ENCODE measurements at places on chromosomes 3 and 15.

DNA sequence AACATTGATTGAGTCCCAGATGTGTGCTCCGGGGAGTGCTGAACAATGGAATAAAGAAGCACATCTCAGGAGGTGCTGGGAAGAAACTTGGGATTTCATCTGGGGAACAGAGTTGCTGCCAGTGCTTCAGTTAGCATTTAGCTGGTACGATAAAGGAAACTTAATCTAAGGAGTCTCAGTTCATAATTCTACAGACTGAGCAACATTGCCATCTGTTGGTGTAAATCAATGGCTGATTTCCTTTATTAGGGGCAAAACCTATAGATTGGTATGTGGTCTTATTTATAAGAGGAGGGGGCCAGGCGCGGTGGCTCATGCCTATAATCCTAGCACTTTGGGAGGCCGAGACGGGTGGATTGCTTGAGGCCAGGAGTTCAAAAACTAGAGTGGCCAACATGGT is 8.9 kb downstream of the MKRN2OS start:
- no peak for DNase-seq

- DNase-seq: no peak
Measured at GRCh38 chr3:35338186-35338585, 301.1 kb upstream of the ARPP21 start.

DNA sequence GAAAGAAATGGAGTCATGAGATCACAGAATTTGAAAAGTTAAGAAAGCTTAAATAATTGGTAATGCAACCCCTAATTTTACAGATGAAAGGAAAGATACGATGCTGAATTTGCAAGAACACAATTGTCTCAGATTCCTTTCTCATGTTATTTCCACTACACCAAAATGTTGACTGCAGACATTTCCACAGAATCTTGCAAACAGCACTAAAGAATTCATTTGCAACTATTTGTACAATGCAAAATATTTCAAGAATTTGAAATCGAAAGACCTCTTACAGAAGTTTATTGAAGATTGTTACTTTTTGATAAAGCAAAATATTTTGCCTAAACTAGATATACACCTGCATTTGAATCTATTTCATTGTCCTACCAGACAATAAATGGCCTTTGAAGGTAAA is 194.1 kb upstream of the KCNMB2 start:
- DNase-seq: no peak

DNA sequence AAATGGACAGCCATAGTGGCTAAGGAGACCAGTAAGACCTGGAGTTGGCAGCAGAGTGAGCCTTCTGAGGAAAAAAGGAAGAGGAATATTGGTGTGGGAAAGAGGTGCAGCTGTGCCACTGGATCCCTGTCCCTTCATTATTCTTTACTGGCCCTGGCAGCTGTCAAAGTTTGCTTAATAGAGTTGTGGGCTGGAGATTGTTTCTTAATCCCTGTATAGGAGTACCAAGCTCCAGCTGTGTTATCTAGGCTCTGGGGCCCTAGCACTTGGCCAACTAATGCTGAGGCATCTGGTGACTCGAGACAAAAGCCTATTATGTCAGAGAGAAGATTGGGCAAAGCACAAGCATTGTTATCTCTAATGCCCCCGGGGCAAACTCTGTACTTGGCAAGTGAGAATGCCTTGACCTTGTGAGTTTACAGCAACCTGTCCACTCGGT is 61.4 kb downstream of the ZNF609 start:
- DNase-seq: no peak

DNA sequence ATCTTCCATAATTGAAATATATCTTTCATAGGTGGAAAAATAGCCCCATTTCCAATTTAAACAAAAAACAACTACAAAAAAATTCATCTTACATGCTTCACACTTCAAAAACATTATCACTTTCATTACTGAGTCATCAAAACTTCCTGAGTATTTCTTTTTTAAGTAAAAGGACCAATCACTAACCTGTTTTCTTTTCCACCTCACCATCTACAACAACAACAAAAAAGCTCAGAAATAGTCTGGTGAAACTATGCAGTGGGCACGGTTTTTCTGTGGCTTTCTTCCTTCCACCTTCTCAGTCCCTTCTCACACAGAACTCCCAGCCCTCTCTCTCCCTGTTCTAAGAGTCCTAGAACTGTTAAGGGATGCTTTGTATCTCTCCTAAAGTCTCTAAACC is 20.3 kb upstream of the TNIK start:
- no peak for DNase-seq

GRCh38 chr15:60819860-60820259 is 340.9 kb upstream of the ICE2 start:
- DNase-seq: no peak

DNA sequence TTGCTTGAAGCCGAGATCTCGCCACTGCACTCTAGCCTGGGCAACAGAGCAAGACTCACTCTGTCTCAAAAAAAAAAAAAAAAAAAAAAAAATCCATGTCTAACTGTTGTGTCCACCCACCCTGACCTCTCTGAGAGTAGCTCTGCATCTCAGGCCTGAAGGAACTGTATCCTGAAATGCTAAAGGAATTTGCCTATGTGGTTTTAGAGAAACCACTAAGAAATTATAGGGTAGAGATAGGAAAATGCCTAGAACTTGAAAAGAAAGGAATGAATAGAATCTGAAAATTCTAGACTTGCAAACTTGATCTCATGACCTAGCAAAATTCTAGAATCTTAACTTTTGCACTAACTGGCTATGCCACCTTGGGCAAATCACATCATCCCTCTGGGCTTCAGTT is 217.5 kb upstream of the ROPN1 start:
- no peak for DNase-seq

- DNase-seq: no peak
Measured at GRCh38 chr15:92578096-92578835, 77.3 kb downstream of the FAM174B start.

DNA sequence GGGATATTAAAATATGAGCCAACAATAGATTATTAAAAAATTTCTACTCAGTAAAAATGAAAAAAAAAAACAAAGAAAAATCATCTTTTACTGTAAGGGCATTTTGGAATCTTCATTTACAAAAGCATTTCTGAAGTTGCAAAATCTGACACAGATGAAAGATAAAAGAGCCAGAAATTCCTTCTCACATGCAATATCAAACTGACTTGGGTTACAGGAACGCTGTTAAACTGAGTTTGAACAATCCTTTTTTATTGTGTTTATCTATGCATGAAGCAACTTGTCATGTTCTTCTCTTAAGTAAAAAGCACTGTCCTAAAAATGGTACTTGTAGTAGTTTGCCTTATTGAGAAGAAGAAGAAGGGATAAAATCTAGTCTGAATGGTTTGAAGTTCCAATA is 468.5 kb upstream of the KCNMB2 start:
- no peak for DNase-seq

GRCh38 chr3:58880182-58880581 is 169.6 kb downstream of the CFAP20DC start:
- DNase-seq: no peak

GRCh38 chr3:49119439-49119838 is 1.2 kb downstream of the USP19 start:
- no peak for DNase-seq

DNA sequence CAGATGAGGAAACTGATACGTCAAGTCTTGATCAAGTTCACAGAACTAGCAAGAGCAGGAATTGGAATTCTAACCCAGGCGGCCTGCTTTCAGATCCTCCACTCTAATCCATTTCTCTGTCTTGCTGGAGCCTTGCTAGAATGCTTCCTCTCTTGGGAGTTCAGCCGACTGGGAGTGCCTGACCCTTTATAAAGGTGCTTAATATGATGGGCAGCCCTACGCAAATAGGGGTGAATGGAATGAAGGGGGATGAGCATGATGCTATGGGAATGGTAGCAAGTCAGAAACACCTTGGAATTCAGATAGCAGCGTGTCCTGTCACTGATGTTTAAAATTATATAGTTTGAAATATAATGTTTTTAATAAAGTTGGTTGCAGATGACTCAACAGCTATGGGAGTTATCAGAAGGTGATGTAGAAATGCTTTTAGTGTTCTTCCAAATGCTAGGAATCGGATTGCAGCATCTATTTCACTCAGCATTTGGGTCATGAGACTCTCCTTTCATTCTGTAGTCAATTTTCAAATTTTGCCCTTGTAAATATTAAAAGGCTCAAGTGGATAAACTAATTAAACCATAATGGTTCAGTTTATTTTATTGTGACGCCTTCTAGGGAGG is 150.7 kb downstream of the FNDC3B start:
- DNase-seq: no peak

- no peak for DNase-seq
Measured at GRCh38 chr3:113844622-113845222, 6.1 kb downstream of the GRAMD1C start.

DNA sequence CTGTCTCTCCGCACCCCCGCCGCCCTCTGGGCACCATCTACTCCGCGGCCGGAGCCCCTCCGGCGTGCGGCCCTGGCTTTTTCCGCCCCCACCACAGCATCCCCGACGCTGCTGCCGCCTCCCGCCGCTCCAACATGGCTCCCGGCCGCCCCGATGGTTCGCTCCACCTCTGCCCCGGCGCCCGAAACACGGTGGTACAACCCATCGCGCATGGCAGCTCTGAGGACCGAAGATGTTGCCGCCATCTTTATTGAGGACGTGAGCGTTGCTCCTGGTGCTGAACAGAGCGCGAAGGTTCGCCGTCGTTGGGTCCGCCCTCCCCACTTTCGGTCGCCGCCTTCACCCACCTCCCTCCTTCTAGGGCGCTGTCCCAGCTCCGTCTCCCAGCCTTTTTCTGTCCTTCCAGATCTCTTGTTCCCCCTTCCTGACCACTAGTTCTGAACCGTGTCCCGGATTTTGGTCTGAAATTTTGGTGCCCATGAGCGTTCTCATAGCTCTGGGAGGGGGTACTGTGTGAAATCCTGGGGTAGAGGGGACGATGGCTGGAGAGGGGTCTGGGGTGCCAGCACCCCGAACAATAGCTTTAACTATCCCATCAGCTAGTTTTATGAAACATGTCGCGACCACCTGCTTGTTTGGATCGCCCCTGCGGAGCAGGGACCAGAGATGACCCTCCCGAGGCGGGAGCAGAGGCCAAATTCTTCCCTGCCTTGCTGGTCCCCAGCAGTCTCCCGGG is at the start of gene CELSR3:
CELSR3 (minus strand) TSS at position 134 of the 736 bp plus-strand sequence. CDS start 252 bp downstream, outside the sequence.
- DNase-seq: peak; percentile 81

- no peak for DNase-seq
Measured at GRCh38 chr3:76570436-76571057, 469.4 kb upstream of the ROBO2 start.

DNA sequence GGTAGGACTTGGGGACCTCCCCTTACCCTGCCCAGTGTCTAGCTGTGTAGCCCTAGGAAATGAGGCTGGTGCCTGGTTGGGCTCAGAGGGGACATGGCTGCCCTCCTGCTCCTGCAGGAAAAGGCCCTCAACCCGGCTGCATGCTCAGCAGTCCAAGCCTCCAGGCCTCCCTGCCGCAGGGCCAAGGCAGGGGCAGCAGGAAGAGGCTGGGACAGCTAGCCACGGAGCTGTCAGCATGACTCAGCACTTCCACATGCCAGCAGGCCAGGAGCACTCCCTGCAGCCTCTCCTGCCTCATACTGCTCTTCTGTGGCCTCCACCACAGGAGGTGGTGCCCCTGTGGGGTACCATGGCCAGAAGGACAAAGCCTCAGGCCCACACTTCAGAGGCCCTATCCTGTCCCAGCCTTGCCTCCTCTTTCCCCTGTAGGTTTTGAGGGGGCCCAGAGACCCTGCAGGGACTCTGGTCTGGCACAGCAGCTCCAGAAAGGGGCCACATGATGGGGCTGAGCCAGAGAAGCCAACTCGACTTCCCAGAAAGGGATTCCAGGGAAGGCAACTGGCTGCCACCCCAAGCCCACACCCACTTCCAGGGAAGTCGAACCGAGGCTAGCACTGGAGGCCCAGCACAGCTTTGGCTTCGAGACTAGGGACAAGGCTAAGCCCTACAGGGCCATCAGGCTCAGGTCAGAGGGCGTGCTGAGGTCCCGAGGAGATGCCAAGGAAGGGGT is 19.5 kb downstream of the TKT start:
- peak; percentile 49 for DNase-seq

DNA sequence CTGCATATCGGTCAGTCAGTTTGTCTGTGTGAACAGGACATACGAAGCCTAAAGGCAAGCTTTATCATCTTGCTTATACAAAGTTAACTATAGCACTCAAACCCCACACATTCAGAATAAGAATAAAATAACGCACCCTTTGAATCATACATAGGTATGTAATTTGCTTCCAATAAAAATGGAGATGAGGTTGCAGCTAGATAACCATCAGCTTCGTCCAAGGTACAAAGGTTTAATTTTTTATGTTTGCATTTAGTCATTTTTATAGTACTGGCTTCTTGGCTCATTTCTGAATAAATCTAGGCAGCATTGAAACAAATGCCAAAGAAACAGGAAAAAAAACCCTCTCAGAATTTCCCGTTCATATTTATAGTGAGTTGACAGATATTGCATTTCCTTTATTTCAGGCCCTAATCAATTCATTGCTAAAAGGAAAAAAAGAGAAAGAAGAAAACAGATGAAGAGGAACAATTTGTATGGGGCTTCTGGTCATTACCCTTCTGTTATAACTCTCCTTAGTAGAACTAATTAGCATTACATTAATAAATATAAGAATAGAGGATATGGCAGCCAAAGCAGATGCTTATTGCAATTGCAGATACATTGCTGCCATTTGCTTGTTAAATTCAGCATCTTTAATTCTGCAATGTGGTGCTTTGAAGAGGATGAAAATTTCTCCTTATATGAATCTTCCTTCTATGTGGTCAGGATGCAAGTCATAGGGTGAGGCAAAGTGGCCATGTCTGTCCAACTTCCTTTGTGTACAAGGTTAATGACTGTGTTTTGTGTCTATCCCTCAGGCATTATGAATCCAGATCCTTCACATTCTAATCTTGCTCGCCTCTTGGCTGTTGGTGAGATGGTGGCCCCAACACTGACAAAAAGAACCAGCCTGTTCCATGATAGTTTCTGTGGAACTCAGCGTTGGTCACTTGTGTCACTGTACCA is 550.0 kb downstream of the AGBL1 start:
- no peak for DNase-seq

GRCh38 chr3:174035328-174035886 is 637.9 kb downstream of the NLGN1 start:
- DNase-seq: no peak

- DNase-seq: no peak
Measured at GRCh38 chr15:52067545-52067926, 45.0 kb downstream of the BCL2L10 start.

GRCh38 chr3:130442284-130442683 is 74.7 kb upstream of the COL6A6 start:
- DNase-seq: no peak

DNA sequence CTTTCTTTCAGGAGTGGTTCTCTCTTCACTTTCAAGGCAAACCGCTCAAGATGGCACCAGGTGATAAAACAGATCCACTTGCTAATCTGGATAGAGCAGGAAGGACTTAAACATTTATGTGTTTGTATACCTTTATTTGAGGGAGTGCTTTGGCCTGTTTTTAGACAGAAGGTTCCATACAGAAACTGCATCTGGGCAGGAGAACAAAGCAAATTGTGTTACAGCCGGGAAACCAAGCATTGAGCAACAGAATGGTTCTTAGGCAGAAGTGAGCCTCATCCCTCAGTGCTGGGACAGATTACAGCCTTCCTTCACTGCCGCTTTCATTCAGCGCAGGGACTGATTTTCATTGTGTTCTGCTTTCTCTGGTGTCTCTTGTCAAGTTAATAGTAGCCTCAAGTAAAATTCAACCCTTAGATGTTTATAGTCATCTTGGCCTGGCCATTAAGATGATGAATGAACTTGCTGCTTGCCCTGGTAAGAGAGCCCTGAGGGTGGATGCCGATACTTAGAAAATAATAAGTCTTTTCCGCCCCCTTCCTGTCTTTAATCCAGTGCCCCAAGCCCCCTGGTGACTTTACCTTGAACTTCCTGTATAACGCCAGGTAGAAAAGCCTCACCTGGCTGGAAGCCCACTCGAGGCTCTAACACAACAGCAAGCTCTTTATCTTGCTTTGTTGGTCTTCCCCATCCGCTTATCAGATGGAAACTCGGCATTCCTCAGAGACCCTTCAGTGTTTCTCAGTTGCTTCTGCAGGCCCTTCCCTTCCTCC is 168.0 kb upstream of the CTDSPL start:
- DNase-seq: no peak
